ENCODE measurements at places on chromosomes 3 and 15.

- no peak for DNase-seq
These were observed 85.5 kb upstream of the LRTM1 start for GRCh38 chr3:55013145-55013925.

GRCh38 chr3:156819842-156820691, 6.1 kb upstream of the LEKR1 start:
- DNase-seq = no peak

GRCh38 chr15:40803688-40804087, 3.2 kb upstream of the ZFYVE19 start:
- DNase-seq = no peak

DNA sequence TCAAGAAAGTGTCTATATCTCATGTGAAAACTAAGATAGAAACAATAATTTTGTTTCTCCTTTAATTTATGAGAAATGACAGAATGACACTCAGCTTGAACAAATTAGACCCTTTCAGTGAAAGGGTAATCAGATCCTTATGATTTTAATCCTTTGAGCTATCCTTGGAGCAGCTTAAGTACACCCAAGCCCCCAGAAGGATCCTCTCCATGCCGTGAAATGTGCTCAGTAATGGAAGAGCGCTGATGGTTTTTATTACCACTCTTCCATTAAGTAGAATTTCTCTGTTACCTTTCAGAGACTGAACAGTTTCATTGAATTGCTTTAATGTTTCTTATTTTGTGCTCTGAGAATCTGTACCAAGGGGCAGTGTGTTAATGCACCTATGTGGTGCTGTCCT, 54.3 kb downstream of the HMG20A start:
- DNase-seq = no peak

DNA sequence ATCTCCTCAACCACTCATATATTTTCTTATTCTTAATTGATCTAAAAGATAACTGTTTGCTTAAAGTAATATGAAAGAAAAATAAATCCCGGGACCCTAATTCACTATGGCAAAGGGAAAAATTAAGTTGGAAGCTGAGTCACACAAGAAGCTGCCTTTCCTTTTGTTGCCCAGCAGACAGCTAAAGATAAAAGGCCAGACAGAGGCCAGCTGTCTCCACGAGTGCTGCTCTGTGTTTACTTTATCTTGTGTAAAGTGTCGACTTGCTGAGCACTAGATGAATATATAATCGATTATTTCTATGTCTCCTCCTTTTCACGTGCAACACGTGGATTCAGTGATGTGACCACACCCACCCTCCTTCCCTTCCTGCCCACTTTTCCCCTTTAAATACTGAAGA, 52.8 kb upstream of the NSMCE3 start:
- no peak for DNase-seq

DNA sequence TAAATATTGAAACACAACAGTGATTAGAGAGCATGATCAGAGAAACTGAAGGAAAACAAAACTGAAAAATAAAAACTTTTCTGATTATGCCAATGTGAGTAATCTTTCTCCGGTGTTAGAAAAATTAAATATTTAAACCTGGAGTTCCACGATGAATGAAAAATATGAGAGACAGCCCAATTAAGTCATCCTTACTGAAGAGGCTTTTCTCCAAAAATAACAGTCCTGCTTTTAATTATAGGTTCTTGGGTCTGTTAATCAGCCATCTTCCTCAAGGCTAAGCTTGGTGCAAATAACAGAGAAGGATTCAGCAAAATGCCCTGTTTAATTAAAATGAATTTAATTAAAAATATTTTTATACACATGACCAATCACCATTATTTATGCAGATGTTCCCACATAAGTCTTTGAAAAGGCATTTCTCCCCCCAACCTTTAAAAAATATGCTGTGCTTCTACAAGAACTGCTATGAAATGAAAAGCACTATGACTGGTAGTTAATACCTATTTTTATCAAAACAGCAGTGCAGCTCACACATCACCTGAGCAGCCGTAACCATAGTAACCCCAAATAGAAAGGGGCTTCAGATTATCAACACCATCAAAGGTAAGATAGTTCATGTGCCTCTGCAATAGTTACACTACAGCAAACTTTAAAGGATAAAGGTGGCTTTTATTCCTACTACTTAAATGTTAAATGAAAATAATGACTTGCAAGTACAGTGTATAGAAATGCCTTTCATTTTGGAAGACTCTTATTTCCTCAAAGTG, 175.7 kb downstream of the SLC9A9 start:
- no peak for DNase-seq

GRCh38 chr15:44792715-44793114, 56.4 kb downstream of the TRIM69 start:
- no peak for DNase-seq

- DNase-seq = no peak
These were observed 1216.9 kb upstream of the GBE1 start for GRCh38 chr3:82978368-82978767.

- no peak for DNase-seq
These were observed 16.1 kb upstream of the C15orf61 start for GRCh38 chr15:67504796-67505195.

DNA sequence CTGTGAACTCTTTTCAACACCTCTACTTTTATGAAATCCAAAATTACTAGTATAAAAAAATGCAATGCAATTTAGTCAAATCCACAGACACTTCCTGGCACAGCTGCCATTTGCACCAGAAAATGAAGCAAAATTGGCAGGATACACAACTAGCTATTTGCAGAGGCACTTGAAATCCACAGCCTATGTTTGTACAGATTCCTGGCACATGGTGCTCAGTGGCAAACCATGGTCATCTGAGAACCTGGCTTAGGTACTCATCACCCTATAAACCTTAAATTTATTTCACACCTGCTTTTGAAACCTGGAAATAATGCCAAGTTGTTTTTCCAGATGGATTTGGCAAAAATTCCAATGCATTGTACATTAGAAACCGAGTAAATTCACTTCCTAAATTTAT, 20.2 kb upstream of the PPM1L start:
- no peak for DNase-seq

GRCh38 chr3:136899622-136900158, 37.7 kb downstream of the NCK1 start:
- no peak for DNase-seq

- no peak for DNase-seq
These were observed 397.9 kb downstream of the EPHB1 start for GRCh38 chr3:135192929-135193328.

- DNase-seq = peak; percentile 32
These were observed 23.8 kb downstream of the NIPA1 start for GRCh38 chr15:22810033-22810852.

- DNase-seq = no peak
These were observed 32.1 kb upstream of the BCL2L10 start for GRCh38 chr15:52144656-52145178.

DNA sequence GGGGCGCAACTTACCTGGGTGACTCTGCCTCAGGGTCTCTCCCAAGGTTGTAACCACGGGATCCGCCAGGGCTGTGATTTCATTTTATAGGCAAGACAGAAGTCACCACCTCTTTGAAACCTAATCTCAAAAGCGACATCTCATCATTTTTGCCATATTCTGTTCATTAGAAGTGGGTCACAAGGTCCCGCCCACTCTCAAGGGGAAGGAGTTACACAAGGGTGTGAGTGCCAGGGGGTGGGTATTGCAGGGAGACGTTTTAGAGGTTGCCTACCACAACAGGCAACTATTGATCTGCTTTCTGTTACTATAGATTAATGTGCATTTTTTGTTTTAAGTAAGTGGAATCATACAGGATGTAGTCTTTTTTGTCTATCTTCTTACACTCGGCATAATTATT, 56.6 kb upstream of the ADPGK start:
- no peak for DNase-seq

GRCh38 chr3:88807491-88808105, 299.8 kb upstream of the EPHA3 start:
- no peak for DNase-seq

GRCh38 chr3:25657293-25657692, 7.4 kb downstream of the TOP2B start:
- no peak for DNase-seq

DNA sequence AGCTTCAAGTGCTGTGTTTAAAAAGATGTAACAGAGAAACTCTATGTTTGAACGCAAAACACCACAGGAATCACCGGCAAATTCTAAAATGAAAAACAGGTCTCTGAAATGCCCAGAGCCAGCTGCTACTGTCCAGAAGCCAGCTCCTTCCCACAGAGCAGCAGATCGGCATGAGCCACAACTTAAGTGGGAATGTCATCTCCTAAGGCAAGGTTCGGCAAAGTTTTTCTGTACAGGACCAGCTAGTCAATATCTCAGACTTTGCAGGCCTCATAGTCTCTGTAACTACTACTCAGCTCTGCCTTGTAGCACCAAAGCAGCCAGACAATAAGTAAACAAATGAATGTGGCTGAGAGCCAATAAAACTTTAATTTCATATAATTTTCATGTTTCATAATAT, 4.9 kb downstream of the PLOD2 start:
- DNase-seq = no peak

DNA sequence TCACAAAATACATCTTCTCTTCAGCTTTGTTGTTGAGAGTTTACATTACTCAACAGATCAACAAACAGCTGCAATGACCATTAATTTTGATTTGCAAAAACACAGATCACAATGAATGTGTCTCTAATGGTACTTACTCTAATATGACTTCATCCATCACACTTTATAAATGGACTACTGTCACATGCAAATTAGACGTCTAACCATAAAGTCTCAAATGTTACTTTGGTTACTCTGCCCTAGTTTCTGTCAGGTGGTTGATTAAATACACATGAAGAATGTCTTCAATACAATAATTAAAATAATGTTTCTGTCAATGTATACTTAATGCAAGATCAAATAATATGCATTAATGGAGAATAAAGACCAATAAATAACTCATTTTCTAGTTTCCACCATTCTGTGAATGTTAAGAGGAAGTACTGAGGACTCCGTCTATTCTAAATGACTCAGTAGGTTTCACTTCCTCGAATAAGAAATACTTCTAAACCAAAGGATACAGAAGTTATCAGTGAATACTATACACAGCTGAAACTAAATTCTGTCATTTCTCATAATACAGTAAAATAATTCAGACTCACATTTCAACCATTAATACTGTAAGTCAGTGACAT, 145.8 kb downstream of the CBLB start:
- DNase-seq = no peak

GRCh38 chr15:39699516-39700374, 82.9 kb downstream of the FSIP1 start:
- no peak for DNase-seq

GRCh38 chr15:91912336-91912735, 58.8 kb downstream of the SLCO3A1 start:
- DNase-seq = no peak

- DNase-seq = no peak
These were observed 54.9 kb downstream of the EPHB3 start for GRCh38 chr3:184616436-184616835.

DNA sequence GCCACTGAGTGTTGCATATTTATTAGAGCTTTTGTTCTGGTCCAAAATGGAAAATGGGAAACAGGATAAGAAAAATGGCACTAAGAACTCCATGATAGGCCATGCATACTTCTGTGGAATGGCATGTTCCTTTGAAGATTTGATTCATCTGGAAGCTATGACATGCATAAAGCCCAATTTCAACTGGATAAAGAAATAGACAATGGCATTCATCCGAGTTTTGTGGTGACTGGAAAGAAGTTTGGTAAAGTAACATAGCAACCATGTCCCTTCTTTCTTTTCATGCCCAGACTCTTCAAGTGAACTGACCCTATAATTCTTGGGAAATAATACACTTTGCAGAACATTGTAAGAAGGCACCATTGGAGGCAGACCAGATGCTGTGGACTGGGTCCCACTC, 368.4 kb upstream of the IL12A start:
- no peak for DNase-seq
